Hematopoietic multipotent progenitor cell (in vitro differentiated cells): ENCODE measurements at places on chromosomes 13 and 19. TPM values are rescaled to one million over a fixed set of nuclear protein-coding genes. Genes with fewer than 3 reads are reported as not detected.

Gene DIRAS1
- 7.3 TPM for total RNA-seq

Gene KLK3
- under 0.01 TPM for total RNA-seq

Gene ZNF468
- total RNA-seq, result 16.4 TPM

Gene ZNF100
- total RNA-seq, result 6.7 TPM

Gene FREM2
- total RNA-seq, result under 0.01 TPM

Gene CAMSAP3
- total RNA-seq, result 3.0 TPM

Gene ZNF682
- total RNA-seq, result 1.6 TPM

Gene ISYNA1
- total RNA-seq, result 109 TPM

Gene ZNF729
- total RNA-seq, result not detected

Gene MYO9B
- total RNA-seq, result 158 TPM

Gene TSHZ3
- 0.81 TPM for total RNA-seq

Gene KLK7
- not detected for total RNA-seq

Gene ZNF850
- 5.7 TPM for total RNA-seq

Gene ZNF486
- 5.7 TPM for total RNA-seq

Gene ZIC2
- not detected for total RNA-seq

Gene ZNF726
- 9.7 TPM for total RNA-seq

Gene TDRD12
- total RNA-seq, result 0.27 TPM

Gene ZSCAN4
- total RNA-seq, result not detected

Gene KCNRG
- total RNA-seq, result 4.0 TPM
